Esophagus squamous epithelium (tissue), 5 donors: ENCODE measurements at places on chromosomes 4 and X. TPM values are rescaled to one million over a fixed set of nuclear protein-coding genes. Genes with fewer than 3 reads are reported as not detected.

- DNase-seq = no peak
Measured at GRCh38 chrX:7943600-7944245, 16.5 kb upstream of the PNPLA4 start.

- DNase-seq = no peak
Measured at GRCh38 chr4:82710197-82710929, 88.2 kb downstream of the SCD5 start.

- no peak for DNase-seq
Measured at GRCh38 chrX:149129767-149130166, 375.3 kb downstream of the IDS start.

DNA sequence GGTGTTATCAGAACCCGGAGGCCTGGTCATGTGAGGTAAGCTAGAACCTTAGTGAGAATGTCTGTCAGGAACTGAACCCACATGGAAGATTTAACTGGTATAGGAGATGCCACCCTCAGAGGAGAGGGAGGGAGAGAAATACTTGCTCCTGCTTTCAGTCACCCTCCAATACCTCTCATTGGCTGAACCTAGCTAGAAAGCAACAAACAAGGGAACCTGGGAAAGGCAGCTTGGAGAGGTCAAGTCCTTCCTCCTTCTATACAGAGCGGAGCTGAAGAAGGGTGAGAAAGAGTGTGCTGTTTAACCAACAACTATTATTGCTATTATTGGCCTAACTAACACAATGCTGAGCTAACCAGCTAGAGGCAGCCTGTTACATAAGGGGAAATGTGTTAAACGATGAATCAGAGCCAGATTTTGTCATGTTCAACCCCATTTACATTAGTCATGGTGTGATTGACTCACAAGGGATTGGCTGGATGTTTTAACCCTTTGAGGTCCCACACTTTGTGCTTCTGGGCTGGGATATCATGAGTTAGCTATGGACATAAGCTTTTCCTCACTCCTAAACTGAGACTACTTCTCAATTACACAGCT is 96.5 kb upstream of the ESX1 start:
- no peak for DNase-seq

DNA sequence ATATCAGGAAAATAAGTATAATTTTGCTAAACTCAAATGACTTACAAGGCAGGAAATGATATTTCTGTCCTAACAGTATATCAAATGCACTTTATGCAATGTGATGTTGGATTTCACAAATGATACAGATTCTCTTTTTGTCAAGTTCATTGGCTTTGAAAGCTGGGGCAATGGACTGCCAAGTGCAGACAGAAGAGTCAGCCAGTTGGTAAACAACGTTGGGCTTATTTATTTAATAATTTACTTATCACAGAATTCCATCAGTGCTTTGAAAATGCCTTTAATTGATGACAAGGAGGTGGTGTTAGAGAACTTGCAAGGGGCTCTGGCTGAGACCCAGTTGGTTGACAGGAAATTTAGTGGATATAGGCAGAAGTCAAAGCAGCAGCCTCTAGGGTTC is 79.9 kb upstream of the ADGRG2 start:
- DNase-seq = no peak

DNA sequence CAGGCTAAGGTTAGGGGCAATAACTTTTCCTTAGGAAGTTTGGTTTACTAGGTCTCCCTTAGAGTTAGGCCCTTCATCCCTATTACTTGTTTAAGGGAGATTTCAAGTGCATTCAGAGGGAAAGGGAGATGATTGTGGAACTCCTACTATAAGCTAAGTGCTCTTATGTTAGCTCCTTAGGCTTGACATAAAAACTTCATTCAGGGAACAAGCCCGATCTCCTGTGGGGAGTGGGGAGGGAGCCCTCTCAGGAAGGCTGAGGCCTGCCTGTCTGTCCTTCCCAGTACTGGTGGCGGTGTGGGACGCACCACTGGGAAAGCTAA is 8.0 kb downstream of the KLF3 start:
- no peak for DNase-seq

- no peak for DNase-seq
Measured at GRCh38 chrX:104695593-104695992, 129.6 kb downstream of the IL1RAPL2 start.

GRCh38 chrX:141662781-141663180 is 35.8 kb downstream of the SPANXD start:
- DNase-seq = no peak

DNA sequence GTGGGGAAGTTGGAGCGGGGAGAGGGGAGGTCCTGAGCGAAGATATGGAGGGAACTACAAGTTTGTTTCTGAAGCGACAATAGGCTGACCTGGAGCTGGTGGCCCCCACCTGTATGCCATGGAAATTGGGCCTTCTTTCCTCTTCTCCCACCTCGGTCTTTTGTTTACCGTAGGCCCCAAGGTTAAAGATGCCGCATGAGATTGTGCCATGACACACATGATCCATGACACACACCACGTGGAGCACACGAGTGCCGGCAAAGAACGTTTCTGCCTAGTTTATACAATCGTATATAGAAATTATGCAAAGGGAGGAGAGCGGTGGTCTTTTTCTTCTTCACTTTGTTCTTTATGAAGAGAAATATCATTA is 408 bp downstream of the TMEM33 start:
- no peak for DNase-seq

- no peak for DNase-seq
Measured at GRCh38 chr4:85391589-85392410, 83.2 kb upstream of the ARHGAP24 start.

- no peak for DNase-seq
Measured at GRCh38 chr4:70844180-70844579, 4.5 kb upstream of the GRSF1 start.

GRCh38 chrX:21885568-21885967 is 29.8 kb downstream of the YY2 start:
- no peak for DNase-seq

GRCh38 chrX:5163663-5164062 is 1065.0 kb downstream of the NLGN4X start:
- no peak for DNase-seq

- no peak for DNase-seq
Measured at GRCh38 chrX:65871671-65872311, 168.1 kb downstream of the VSIG4 start.

DNA sequence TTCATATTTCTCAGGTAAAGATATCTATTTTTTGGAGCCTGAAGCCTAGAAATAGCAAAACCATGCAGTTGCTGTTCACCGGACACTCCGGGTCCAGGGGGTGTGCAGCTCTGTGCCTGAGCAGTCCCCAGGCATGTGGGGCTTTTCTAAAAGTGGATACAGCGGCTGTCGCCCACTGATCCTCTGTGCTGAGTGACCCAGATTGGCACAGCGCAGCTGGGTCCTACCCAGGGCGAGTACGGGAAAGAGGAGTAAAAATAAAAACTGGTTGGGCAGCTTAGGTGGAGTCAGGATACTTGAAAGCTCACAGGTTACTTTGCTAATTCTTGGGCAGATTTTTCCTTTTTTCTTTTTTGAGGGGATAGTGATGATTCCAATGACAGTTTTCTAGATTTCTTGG is 118.8 kb downstream of the UCHL1 start:
- DNase-seq = no peak

GRCh38 chr4:149269835-149270234 is 545.8 kb downstream of the IQCM start:
- no peak for DNase-seq

The MTM1 gene
- 9.1 TPM for total RNA-seq

The LANCL3 gene
- 3.4 TPM for total RNA-seq

The PABPC1L2B gene
- not detected for total RNA-seq

The SCML2 gene
- 1.5 TPM for total RNA-seq

The CENPVL2 gene
- total RNA-seq = not detected

The LRIT3 gene
- not detected for total RNA-seq

The SHISA3 gene
- 0.64 TPM for total RNA-seq

The TMEM150C gene
- total RNA-seq = 3.1 TPM

The GABRB1 gene
- not detected for total RNA-seq

The RAB33A gene
- total RNA-seq = 0.38 TPM

The SHROOM2 gene
- total RNA-seq = 12.5 TPM

The BCORL1 gene
- total RNA-seq = 3.2 TPM

The STK32B gene
- total RNA-seq = 3.2 TPM

The SH3BP2 gene
- 36.8 TPM for total RNA-seq

The GCNA gene
- 3.1 TPM for total RNA-seq

The ANKRD37 gene
- 6.4 TPM for total RNA-seq
